ENCODE measurements at places on chromosomes 1 and 21. TPM values are rescaled to one million over a fixed set of nuclear protein-coding genes. Genes with fewer than 3 reads are reported as not detected.
A peak's percentile ranks its signal among the peaks of the same experiment; 100 is the strongest.

Gene MPZL1
- 23.0 TPM for total RNA-seq

Gene GREM2
- total RNA-seq: 0.46 TPM

Gene KRTCAP2
- total RNA-seq: 146 TPM

Gene ACBD3
- 18.7 TPM for total RNA-seq

Gene MXRA8
- 0.19 TPM for total RNA-seq

DNA sequence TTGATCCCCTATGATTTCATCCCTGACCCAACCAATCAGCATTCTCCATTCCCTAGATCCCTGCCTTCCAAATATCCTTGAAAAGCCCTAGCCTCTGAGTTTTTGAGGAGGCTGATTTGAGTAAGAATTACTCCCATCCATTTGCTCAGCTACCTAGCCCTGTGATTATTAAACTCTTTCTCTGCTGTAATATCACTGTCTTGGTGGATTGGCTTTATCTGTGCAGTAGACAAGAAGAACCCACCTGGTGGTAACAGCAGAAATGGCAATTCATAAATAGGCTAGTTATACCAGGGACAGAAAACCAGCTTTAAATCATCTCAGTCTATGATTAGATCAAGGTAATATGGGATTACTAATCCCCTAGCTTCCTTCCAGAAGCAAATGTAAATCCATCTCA is 13.0 kb downstream of the IL20 start:
- H3K36me3 ChIP-seq: peaks cover 14% of the 10 kb centered on the region
- H3K27ac ChIP-seq: no peak overlapping the region
- H3K4me1 ChIP-seq: peaks cover 17% of the 10 kb centered on the region
- H3K4me3 ChIP-seq: no peak overlapping the region
- DNase-seq: no peak

DNA sequence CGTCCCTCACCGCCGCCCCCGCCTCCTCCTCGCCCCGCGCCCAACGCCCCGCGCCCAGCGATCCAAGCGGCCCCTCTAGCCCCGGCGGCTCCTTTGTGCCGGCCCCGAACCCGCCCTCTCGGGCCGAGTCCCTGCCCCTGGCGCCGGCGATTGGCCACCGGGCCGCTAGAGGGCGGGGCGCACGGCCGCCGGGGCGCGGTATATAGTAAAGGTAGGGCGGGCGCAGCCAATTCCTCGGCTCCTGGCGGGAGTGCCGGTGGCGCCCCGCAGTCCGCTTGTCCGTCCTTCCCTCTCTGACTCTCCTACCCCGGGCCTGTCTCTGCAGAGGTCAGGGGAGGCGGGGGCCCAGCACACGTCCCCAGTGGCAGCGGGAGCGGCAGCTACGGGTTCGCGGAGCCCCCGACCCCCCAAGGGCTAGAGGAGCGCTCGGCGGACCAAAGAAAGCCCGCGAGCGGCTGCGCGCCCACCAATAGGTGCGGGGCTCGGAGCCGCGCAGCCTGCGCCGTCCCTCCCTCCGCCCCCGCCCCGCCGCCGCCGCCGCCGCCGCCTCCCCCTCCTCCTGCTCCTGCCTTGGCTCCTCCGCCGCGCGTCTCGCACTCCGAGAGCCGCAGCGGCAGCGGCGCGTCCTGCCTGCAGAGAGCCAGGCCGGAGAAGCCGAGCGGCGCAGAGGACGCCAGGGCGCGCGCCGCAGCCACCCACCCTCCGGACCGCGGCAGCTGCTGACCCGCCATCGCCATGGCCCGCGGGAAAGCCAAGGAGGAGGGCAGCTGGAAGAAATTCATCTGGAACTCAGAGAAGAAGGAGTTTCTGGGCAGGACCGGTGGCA is at the start of gene ATP1B1:
Gene ATP1B1 (plus strand): TSS at position 596 of the 826 bp plus-strand sequence. CDS start 140 bp downstream, at position 736.
- H3K4me3 ChIP-seq: peak within 1 kb of the TSS; percentile 71
- H3K36me3 ChIP-seq: no peaks in the 10 kb centered on the region
- H3K4me1 ChIP-seq: peaks cover 36% of the 10 kb centered on the region

DNA sequence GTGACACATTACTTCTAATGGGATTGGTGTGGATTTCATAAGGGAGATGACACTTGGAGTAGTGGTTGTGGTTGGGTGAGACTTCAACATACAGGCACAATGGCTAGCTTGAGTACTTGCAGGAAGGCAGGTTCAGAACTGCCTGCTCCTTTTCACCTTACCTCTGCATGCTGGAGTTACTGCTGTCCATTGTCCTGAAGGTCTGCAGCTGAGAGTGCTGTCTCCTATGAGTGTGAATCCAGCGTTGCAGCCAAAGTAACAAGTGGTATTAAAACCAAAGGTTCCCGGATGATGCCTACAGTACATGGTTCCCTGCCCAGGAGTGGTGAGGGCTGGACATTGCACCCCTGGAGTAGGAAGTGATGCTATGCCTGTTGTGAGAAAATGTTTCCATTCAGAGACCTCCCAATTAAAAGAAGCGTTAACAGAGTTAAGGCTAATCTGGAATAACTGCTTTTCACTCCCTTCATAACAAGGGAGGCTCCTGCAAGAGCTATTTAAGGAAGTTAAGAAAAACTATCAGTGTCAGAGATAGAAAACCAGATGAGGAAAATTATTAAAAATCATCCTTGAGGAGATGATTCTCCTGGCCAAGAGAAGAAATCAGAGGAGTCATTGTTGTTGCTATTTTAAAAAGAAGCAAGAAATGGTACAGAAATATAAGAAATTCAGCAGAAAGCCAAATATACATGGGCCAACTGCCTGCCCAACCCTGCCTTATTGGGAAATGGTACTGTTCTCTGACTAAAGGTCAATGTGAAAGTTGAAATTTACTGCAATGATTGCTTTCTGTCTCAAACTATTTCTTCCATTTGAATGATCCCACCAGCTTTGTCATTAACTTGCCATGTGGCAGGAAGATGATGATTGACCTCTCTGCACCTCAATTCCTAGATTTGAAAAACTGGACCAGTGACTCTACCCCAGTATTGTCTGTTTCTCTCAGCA is 9.8 kb upstream of the F5 start:
- H3K4me1 ChIP-seq: peaks cover 53% of the 10 kb centered on the region
- H3K27ac ChIP-seq: no peak overlapping the region
- H3K36me3 ChIP-seq: no peaks in the 10 kb centered on the region
- peak; percentile 54 for DNase-seq
- no peak overlapping the region for H3K4me3 ChIP-seq

GRCh38 chr1:19405761-19406487 is 79.4 kb downstream of the CAPZB start:
- no peak overlapping the region for H3K27ac ChIP-seq
- peaks cover 69% of the 10 kb centered on the region for H3K4me1 ChIP-seq
- no peak overlapping the region for H3K4me3 ChIP-seq
- no peaks in the 10 kb centered on the region for H3K27me3 ChIP-seq
- no peak for DNase-seq

GRCh38 chr21:33680870-33681269 is 38.6 kb downstream of the ITSN1 start:
- DNase-seq: no peak
- H3K4me3 ChIP-seq: no peak overlapping the region
- peaks cover 5% of the 10 kb centered on the region for H3K27me3 ChIP-seq
- no peaks in the 10 kb centered on the region for H3K4me1 ChIP-seq
- no peaks in the 10 kb centered on the region for H3K36me3 ChIP-seq

DNA sequence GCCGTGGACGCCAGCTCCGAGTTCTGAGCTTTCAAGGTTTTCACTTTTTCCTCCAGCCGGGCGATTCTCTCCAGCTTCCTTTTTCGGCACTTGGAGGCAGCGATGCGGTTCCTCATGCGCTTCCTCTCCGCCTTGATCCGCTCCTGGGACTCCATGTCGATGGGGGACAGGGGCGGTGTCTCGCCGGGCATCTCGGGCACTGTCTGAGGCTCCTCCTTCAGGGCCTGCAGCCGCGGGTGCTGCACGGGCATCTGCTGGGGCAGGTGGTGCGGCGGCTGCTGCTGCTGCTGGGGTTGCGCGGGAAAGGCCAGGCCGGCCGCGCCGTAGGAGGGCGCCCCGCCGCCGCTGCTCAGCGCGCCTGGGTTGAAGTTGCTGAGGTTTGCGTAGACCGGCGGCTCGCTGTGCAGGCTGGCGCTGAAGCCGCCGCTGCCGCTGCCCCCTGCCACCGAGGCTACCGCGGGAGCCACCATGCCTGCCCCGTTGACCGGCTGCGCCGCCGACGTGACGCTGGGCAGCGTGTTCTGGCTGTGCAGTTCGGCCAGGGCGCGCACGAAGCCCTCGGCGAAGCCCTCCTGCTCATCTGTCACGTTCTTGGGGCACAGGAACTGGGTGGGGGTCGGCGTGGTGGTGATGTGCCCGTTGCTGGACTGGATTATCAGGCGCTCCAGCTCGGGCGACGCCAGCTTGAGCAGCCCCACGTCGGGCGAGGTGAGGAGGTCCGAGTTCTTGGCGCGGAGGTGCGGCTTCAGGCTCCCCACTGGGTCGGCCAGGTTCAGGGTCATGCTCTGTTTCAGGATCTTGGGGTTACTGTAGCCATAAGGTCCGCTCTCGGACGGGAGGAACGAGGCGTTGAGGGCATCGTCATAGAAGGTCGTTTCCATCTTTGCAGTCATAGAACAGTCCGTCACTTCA is 1.4 kb downstream of the JUN start:
- peaks cover 18% of the 10 kb centered on the region for H3K4me1 ChIP-seq
- H3K27ac ChIP-seq: peak overlapping the region; percentile 94
- peak overlapping the region; percentile 87 for H3K4me3 ChIP-seq

- peaks cover 54% of the 10 kb centered on the region for H3K4me1 ChIP-seq
- peaks cover 20% of the 10 kb centered on the region for H3K27me3 ChIP-seq
- no peak overlapping the region for H3K27ac ChIP-seq
- no peaks in the 10 kb centered on the region for H3K36me3 ChIP-seq
- H3K4me3 ChIP-seq: no peak overlapping the region
These were observed 12.2 kb upstream of the FASLG start for GRCh38 chr1:172646653-172647052.

GRCh38 chr21:45015469-45015860 is 58.9 kb upstream of the ADARB1 start:
- no peak overlapping the region for H3K27ac ChIP-seq
- H3K36me3 ChIP-seq: no peaks in the 10 kb centered on the region
- peaks cover 7% of the 10 kb centered on the region for H3K4me1 ChIP-seq
- peaks cover 46% of the 10 kb centered on the region for H3K27me3 ChIP-seq
- no peak for DNase-seq
- no peak overlapping the region for H3K4me3 ChIP-seq

DNA sequence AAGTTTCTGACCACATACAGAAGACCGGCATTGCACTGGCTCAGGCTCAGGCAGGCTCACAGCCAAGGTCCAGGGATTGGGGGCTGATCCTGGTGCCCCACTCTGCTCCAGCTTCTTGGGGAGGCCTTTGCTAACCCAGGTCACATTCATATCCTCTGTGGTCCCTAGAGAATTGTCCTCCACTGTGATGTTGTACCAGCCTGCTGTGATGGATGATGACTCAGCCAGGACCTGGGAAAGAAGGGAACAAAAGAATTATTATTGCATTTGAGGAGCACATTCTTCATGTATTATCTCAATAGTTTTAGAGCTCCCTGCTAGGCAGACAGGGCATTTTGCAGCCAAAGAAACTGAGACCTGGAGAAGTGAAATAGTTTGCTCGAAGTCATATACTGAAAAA is 114.3 kb upstream of the ETV3 start:
- no peak for DNase-seq
- H3K4me1 ChIP-seq: no peaks in the 10 kb centered on the region
- H3K4me3 ChIP-seq: no peak overlapping the region
- peaks cover 41% of the 10 kb centered on the region for H3K27me3 ChIP-seq
- no peaks in the 10 kb centered on the region for H3K36me3 ChIP-seq
- H3K27ac ChIP-seq: no peak overlapping the region

- no peaks in the 10 kb centered on the region for H3K36me3 ChIP-seq
- H3K27me3 ChIP-seq: peaks cover 1% of the 10 kb centered on the region
- DNase-seq: no peak
- H3K4me3 ChIP-seq: no peak overlapping the region
- H3K4me1 ChIP-seq: peaks cover 12% of the 10 kb centered on the region
- no peak overlapping the region for H3K27ac ChIP-seq
These were observed 66.5 kb upstream of the NBL1 start for GRCh38 chr1:19577561-19577960.

DNA sequence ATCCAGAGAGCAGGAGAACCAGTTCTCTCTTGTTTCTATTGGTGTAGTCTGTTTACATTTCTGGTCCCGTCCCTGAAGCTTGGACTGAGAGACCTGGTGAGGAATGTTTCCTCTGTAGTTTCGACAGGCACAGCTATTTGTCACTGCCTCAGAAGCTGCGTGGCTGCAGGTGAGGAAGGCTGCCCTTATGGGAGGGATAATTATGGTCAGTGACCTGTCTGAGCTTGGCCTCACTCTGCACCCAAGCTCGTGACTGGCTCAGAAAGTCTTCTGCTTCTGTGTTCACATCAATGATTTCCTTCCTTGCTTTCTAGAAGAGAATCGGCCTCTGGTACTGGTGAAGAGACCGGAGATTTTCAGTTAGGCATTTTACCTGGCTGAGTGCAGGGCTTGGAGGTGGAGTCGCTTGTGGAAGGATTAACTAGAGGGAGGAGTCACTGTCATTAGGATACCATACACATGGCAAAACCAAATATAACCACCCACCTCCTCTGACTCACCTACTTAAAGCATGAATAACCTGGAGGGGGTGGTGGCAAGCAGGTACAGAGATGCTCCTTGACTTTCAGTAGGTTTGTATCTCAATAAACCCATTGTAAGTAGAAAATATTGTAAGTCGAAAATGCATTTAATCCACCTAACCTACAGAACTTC is 19.9 kb upstream of the WDR26 start:
- H3K4me3 ChIP-seq: no peak overlapping the region
- H3K36me3 ChIP-seq: no peaks in the 10 kb centered on the region
- H3K4me1 ChIP-seq: peaks cover 17% of the 10 kb centered on the region
- DNase-seq: no peak
- H3K27ac ChIP-seq: no peak overlapping the region
- H3K27me3 ChIP-seq: no peaks in the 10 kb centered on the region

DNA sequence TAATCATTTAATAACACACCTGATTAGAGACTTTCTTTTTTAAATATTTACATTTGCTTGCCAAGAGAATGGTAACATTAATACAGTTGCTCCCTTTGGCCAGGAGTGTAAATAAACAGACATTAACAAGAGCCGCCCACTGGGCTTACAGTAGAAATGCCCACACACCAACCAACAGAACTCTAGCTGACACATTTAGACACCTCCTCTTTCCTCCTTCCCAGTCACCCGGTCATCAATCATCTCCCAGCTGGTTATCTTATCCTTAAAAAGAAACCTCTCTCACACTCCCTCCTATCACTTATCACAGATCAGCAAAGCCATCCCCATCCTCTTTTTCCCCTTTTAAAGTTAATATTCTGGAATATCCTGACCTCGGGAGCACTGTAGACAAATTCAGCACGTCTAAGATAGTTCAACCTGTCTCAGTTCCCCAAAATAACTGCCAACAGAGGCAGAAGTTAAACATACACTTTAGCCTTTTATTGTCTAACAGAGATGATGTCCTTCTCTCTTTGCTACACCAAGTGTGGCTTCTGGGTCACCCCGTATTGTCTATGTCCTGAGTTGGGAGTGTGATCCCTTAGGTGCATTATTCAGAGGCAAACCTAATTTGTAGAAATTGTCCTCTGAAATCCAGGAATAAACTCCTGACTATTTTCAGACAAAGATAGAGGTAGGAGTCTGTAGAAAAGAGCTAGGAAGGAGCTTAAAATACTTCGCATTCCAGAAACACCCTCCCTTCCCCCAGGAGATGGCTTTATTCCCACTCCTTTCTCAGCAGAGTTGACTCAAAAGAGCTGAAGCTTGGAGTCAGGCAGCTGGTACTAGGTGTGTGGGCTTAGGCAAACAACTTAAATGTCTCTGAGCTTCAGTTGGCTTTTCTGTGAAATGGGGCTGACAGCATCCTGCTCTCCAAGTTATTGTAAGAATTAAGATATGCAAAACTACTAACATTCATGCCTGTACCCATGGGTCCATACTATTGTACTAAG is 8.8 kb downstream of the MYCL start:
- H3K36me3 ChIP-seq: no peaks in the 10 kb centered on the region
- no peak overlapping the region for H3K27ac ChIP-seq
- H3K4me1 ChIP-seq: no peaks in the 10 kb centered on the region
- peaks cover 22% of the 10 kb centered on the region for H3K27me3 ChIP-seq
- no peak for DNase-seq
- H3K4me3 ChIP-seq: no peak overlapping the region
